Karpas-422 (cell line): ENCODE measurements at places on chromosomes 5 and 9.
A peak's percentile ranks its signal among the peaks of the same experiment; 100 is the strongest.

DNA sequence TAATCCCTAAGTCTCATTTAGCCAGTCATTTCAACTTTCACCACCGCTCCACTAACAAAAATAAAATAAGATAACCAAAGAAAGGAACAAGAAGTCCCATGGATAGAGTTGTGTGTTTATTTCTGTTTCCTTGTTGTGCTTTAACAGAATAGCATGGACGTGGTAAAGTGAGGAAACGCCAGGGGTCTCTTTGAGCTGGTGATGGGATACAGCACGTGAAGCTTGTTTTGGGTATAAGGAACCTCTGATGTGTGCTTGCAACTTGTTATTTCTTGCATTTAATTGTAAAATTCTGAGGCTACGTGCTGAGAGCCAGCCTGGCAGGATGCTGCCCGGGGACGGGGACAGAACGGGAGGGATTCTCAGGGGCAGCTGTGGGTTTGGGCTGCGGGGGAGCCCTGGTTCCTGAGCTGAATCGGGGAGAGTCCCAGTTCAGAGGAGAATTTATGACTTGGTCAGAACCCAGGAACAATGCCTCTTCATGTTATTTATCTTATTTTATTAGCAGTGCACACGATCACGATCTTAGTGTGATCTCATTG is 63.4 kb downstream of the ANKRD33B start:
- peak; percentile 50 for DNase-seq

DNA sequence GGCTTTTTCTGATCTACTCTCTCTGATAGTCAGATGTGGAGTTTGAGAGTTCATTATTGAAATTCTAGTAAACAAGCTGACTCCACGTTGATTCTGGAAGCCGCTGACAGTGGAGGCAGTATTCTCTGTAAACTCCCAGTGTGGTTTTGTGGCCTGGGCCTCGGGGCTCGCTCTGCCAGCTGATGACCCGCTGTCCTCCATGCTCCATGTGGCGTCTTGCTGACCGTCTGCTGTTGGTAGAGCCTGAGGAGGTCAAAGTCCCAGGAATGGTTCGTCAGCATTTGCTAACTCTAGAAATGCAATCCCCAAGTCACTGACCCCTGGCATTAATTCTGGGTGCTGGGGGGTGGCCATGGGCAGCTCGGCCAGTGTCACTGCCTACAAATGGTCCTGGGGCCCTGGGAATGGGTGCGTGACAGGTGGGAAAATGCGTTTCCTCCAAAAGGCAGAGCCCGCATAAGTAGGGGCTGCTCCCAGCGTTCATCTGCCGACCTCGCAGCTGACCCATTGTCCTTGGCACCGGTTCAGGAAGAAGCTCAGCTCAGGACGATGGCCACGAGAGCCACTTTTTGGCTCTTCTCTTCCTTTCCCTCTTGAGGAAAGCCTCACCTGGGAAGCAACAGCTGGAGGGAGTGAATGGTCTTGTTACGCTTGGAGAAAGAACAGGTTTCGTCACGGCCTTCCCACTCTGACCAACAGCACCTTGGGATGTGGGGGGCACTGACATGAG is 55.1 kb downstream of the MRPL36 start:
- DNase-seq: no peak

DNA sequence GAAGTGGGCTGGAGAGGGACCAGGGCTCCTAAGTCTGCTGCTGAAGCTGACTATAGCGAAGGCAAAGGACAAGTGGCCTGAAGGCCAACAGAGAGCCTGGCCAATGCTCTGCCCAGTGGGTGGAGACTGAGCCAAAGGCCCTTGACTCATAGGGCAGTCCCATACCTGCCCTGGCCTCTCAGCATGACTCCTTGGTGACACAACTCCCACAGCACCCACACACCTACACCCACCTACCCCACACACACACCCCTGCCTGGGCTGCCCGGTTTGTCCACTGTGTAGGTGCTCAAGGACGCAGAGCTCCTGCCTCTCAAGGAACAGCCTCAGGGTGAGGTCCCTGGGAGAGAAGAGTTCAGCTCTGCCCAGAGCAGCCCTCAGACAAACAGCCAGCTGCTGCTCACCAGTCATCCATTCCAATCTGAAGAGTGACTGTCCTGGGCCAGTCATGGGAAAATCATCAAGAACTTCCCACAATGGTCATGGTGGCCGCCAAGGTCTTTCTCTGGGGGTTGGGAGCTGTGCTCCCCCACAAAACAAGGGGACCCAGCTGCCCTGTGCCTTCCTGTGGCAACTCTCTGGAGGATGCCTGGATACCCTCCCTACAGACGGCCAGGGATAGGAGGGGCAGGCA is 5.0 kb downstream of the TNIP1 start:
- DNase-seq: no peak

GRCh38 chr9:123416176-123416575 is 60.2 kb downstream of the CRB2 start:
- DNase-seq: no peak

DNA sequence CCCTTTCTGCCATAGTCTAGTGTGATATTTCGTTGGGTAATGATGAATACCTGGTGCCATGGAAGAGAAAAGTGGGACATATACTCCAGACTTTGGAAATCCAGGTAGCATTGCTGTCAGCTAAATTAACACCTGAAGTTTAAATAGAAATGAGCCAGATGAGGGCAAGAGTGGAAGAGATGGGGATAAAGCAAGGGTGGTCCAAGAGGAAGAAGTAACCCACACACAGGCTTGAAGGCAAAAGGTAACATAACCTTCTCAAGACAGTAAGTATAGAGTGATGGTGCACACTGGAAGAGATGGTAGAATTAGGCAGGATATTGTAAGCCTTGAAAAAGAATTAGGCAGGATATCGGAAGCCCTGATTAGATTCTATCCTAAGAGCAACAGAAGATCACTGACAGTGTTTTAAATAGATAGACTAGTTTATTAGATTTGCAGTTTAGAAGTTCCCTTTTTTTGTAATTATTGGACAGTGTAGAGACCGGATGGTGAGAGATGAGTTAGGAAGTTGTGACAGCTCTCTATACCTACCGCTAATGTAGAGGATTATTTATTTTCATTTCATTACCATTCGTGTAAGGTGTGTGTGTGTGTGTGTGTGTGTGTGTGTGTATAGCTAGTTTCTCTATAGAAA is 16.8 kb downstream of the ANXA1 start:
- DNase-seq: no peak

- DNase-seq: no peak
These were observed 301.6 kb downstream of the NR2F1-AS1 start for GRCh38 chr5:93279296-93279963.

GRCh38 chr5:316210-317085 is 5.1 kb upstream of the AHRR start:
- DNase-seq: no peak

- no peak for DNase-seq
These were observed 85.4 kb upstream of the EQTN start for GRCh38 chr9:27382308-27382707.

- no peak for DNase-seq
These were observed 26.9 kb downstream of the TBC1D2 start for GRCh38 chr9:98228392-98229089.

- DNase-seq: no peak
These were observed 15.1 kb upstream of the PHF19 start for GRCh38 chr9:120891884-120892747.

DNA sequence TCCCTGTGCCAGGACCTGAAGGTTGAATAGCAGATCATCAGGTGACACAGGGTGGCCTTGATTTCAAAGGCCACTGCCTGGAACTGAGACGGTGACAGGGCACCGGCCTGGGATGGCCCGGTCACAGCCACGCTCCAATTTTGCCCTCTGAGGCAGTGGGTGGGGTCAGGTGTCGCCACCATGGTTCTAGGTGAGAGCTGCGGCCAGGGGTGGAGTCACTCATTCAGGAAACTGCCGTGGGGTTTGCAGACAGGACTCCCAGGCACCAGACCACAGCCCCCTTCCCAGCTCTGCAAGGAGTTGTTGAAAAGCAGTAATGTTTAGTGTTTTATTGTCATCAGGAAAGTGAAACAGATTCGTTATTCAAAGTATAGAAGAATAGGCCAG is 17.3 kb upstream of the RNU6ATAC start:
- DNase-seq: no peak

- no peak for DNase-seq
These were observed 396.2 kb downstream of the ZSWIM6 start for GRCh38 chr5:61728287-61728686.
